ENCODE measurements at places on chromosomes 7 and 10. TPM values are rescaled to one million over a fixed set of nuclear protein-coding genes. Genes with fewer than 3 reads are reported as not detected.
A peak's percentile ranks its signal among the peaks of the same experiment; 100 is the strongest.

DNA sequence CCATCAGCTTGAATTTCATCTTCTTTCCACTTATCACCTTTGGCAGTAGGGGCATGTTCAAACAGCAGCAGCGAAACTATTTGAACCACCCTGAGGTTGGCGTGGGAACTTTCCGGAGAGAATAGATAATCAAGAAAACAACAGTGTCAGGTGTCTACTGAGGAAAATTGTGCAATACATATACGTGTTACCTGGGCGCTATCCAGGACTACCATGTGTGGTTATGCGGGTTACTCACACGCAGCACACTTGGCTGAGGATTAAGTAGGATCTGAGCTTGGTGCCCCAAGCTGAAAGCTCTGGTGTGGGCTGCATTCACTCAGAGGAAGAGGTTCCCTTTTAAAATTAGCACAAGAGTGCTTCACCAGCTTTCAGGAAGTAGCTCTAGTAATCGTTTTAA lies 8.8 kb upstream of the ABI1 start:
- H3K27me3 ChIP-seq = no peaks in the 10 kb centered on the region
- no peak for DNase-seq
- H3K36me3 ChIP-seq = no peaks in the 10 kb centered on the region

DNA sequence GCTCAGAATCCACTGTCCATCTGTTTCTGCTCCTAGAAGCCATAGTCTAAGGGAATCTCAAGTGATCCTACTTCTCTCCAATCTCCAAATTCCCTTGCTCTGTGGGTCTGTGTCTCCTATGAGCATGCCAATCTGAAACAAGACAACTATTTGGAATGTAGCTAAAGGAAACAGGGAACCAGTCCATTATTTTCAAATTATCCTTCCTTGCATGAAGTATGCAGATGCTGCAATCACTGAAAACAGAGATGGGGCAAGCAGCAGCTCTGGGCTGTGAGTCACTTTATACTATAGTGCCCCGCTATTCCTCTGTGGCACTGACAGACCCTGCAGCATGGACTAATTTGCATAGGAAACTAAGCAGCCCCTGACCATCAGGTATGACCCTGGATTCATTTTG lies 76.9 kb upstream of the PRSS58 start:
- no peaks in the 10 kb centered on the region for H3K27me3 ChIP-seq
- no peak overlapping the region for H3K27ac ChIP-seq
- no peak overlapping the region for H3K4me3 ChIP-seq
- DNase-seq = no peak
- no peaks in the 10 kb centered on the region for H3K36me3 ChIP-seq

DNA sequence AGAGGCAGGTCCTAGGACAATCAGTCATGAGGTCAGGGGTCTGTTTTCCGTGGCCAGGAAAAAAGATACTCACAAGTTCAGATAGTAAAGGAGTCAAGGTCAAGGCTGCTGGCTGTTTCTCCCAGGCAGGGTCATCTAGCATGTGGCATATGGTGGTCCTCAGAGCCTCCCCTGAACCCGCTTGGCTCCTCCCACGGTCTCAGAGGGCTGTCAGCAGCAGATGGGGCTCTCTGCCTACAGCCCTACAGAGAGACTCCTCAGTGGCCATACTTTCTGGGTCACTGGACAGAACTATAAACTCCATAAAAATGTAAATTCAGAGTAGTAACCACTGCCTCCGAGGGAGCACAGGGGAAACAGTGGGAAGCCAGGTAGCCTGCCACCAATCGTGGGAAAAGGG lies 11.3 kb upstream of the DRGX start:
- no peak overlapping the region for H3K4me3 ChIP-seq
- no peak overlapping the region for H3K27ac ChIP-seq
- DNase-seq = no peak
- H3K27me3 ChIP-seq = no peaks in the 10 kb centered on the region
- H3K4me1 ChIP-seq = no peaks in the 10 kb centered on the region

GRCh38 chr10:4448030-4448429 lies 378.0 kb upstream of the AKR1E2 start:
- no peak overlapping the region for H3K27ac ChIP-seq
- no peak overlapping the region for H3K4me3 ChIP-seq
- H3K27me3 ChIP-seq = no peaks in the 10 kb centered on the region
- no peaks in the 10 kb centered on the region for H3K36me3 ChIP-seq

GRCh38 chr10:119265691-119266090 lies 58.3 kb downstream of the GRK5 start:
- no peaks in the 10 kb centered on the region for H3K27me3 ChIP-seq
- no peak overlapping the region for H3K27ac ChIP-seq
- no peak for DNase-seq
- no peaks in the 10 kb centered on the region for H3K4me1 ChIP-seq

The CYP3A5 gene
- total RNA-seq = 25.9 TPM

DNA sequence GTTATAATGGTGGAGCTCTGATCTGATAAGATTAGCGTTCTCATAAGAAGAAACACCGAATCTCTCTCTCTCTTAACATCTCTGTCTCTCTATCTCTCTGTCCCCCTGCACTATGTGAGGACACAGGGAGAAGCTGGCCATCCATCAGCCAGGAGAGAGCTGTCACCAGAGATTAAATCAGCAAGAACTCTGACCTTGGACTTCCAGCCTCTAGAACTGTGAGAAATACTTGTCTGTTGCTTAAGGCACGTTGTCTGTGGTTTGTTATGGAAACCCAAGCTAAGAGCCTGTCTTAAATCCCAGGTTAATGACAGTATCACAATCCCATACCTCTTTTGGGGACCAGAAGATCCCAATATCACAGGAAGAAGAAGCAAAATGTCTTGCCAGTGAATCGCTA lies 132.0 kb upstream of the AKR1E2 start:
- H3K4me3 ChIP-seq = no peak overlapping the region
- H3K27me3 ChIP-seq = no peaks in the 10 kb centered on the region
- no peak overlapping the region for H3K27ac ChIP-seq

The CALHM3 gene
- total RNA-seq = not detected

- H3K36me3 ChIP-seq = no peaks in the 10 kb centered on the region
- no peaks in the 10 kb centered on the region for H3K27me3 ChIP-seq
- H3K4me3 ChIP-seq = no peak overlapping the region
- no peak overlapping the region for H3K27ac ChIP-seq
Measured at GRCh38 chr7:8480527-8480926, 47.1 kb downstream of the NXPH1 start.

DNA sequence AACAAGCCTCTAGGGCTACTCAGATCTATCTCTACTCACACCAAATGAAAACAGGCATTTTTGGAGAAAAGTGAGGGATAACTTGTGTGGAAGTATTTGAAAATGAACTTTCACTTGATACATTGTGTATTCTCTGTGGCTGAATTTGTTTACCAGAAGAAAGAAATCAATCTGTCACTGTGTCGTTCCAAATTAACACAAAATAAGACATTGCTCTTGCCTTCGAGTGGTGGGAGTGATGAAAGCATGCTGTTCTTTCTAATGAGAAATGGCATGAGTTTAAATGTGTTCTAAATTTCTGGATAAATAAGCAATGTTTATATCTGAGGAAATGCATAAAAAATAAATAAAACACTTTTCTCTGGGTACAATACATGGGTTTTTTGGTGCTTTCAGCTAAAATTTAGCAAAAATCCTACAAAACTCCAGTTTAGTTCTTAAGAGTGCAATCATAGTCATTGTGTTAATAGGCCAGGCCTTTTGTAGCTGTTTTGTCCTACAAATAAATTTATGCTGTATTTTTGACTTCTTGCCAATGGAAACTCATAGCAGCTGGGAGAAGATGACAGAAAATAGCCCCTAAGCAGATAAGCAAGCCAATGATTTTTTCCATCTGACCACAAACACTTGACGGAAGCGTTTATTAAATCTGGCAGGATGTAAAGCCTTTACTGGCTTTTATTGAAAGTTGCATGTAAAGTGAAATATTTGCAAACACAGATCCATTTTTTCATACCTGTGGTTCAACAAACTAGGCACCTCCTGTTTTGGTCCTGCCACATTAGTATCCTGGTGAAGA lies 1064.1 kb upstream of the GHITM start:
- H3K4me3 ChIP-seq = no peak overlapping the region
- no peaks in the 10 kb centered on the region for H3K36me3 ChIP-seq
- H3K27ac ChIP-seq = no peak overlapping the region
- H3K4me1 ChIP-seq = no peaks in the 10 kb centered on the region

DNA sequence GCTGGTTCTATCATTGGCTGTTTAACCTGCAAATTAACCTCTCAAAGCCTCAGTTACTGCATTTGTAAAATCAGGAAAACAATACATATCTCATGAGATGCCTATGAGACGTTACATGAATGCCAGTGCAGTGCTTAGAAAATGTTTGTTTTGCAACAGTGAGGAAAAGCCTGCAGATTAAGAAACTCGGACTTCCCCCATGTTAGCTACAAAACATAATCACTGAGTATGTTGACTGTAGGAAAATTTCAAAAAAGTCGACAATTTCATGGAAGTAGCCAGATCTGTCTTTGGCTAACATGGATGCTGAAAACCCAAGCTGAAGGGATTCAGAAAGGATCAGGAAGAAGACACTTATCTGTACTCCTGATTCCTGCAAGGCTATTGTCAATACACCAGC lies 121.4 kb downstream of the TRIL start:
- no peaks in the 10 kb centered on the region for H3K4me1 ChIP-seq
- no peaks in the 10 kb centered on the region for H3K27me3 ChIP-seq
- no peak overlapping the region for H3K27ac ChIP-seq
- H3K4me3 ChIP-seq = no peak overlapping the region
- H3K36me3 ChIP-seq = no peaks in the 10 kb centered on the region

GRCh38 chr10:26843736-26844135 lies 17.0 kb downstream of the ABI1 start:
- no peaks in the 10 kb centered on the region for H3K27me3 ChIP-seq
- DNase-seq = no peak
- H3K4me1 ChIP-seq = no peaks in the 10 kb centered on the region
- H3K4me3 ChIP-seq = no peak overlapping the region
- no peaks in the 10 kb centered on the region for H3K36me3 ChIP-seq

DNA sequence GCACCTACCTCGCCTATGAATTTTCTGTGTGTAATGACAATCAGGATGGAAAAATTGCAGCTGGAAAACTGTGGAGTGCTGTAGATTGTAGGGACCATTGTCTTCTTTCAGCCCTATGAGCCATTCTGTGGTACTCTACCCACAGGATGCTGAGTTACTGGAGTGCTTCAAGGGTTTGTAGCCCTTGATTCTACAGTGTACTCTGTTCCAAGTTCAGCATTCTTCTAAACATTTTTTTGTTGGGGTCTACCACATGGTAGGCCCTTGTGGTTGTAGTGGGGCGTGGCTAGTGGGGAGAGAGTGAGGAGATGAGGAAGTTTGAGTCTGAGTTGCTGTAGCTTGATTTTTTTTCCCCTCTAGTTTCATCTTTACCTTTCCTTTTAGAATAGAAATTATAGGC lies 33.5 kb downstream of the REEP3 start:
- H3K27ac ChIP-seq = peak overlapping the region; percentile 85
- peaks cover 8% of the 10 kb centered on the region for H3K4me1 ChIP-seq
- DNase-seq = no peak
- H3K4me3 ChIP-seq = no peak overlapping the region

DNA sequence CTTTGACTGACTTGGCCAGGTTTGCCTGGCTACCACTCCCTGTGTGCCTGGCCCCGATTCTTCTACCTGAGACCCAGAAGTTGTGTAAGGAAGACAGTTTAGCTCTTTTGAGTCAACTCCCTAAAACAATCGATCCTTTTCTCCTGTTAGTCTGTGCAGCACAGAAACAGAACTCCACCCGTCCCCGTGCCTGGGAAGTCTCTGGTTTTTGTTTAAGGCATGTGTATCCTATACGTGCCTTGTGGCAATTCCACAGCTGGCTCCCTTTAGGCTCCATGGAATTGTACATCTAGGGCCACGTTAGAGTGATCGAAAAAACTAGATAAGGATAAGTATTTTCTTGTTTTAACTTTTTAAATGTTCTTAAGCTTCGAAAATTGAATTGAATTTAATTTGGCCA lies 131.6 kb downstream of the BICC1 start:
- no peak for DNase-seq
- no peaks in the 10 kb centered on the region for H3K4me1 ChIP-seq
- no peaks in the 10 kb centered on the region for H3K36me3 ChIP-seq
- H3K4me3 ChIP-seq = no peak overlapping the region

DNA sequence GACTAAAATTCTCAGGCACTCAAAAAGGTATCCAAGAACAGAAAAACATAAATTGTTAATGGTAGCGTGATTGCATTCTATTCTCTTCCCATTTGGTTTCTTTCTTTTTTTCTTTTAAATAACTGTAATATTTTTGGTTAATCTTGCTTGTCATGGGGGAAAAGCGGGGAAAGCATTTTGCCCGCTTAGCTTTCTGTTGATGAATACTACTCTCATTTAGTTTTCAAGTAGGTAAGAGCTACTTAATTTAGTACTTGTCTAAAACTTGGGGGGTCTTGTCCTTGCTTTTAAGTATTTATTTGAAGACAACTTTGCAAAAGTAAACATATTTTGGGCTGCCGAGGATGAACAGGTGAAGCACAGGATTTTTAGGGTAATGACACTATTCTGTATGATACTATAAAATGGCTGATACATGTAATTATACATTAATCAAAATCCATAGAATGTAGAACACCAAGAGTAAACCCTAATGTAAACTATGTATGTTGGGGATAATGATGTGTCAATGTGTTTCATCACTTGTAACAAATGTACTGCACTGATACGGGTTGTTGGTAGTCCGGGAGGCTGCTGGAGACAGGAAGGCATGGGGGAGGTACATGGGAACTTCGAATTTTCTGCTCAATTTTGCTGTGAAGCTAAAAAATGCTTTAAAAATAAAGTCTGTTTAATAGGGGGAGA lies 1.7 kb downstream of the TES start:
- no peaks in the 10 kb centered on the region for H3K36me3 ChIP-seq
- no peak for DNase-seq
- H3K27ac ChIP-seq = peak overlapping the region; percentile 97
- peaks cover 5% of the 10 kb centered on the region for H3K4me1 ChIP-seq
- H3K4me3 ChIP-seq = peak overlapping the region; percentile 84
- no peaks in the 10 kb centered on the region for H3K27me3 ChIP-seq

- H3K4me3 ChIP-seq = peak overlapping the region; percentile 1
- peaks cover 15% of the 10 kb centered on the region for H3K27me3 ChIP-seq
- H3K36me3 ChIP-seq = no peaks in the 10 kb centered on the region
- DNase-seq = no peak
Measured at GRCh38 chr7:157738066-157738460, 401.3 kb downstream of the DNAJB6 start.

- H3K27ac ChIP-seq = peak overlapping the region; percentile 91
- H3K4me1 ChIP-seq = peaks cover 10% of the 10 kb centered on the region
- H3K36me3 ChIP-seq = no peaks in the 10 kb centered on the region
- DNase-seq = no peak
Measured at GRCh38 chr10:5618829-5619228, 47.6 kb downstream of the ASB13 start.

GRCh38 chr7:114567416-114567815 lies 152.8 kb downstream of the FOXP2 start:
- no peaks in the 10 kb centered on the region for H3K36me3 ChIP-seq
- DNase-seq = no peak
- H3K27me3 ChIP-seq = no peaks in the 10 kb centered on the region
- H3K4me1 ChIP-seq = no peaks in the 10 kb centered on the region

Measured in breast epithelium (tissue), 4 donors.